GM13976 (cell line): ENCODE measurements at places on chromosomes 4 and X.

- no peak for DNase-seq
Observed at GRCh38 chrX:123361371-123361770, 177.3 kb downstream of the GRIA3 start.

GRCh38 chr4:122997463-122998101 lies 75.2 kb upstream of the NUDT6 start:
- no peak for DNase-seq

GRCh38 chr4:169024762-169025161 lies 14.7 kb upstream of the CBR4 start:
- peak; percentile 65 for DNase-seq

GRCh38 chrX:104411800-104412199 lies 154.2 kb upstream of the IL1RAPL2 start:
- DNase-seq: no peak

- no peak for DNase-seq
Observed at GRCh38 chr4:62601737-62602136, 1401.6 kb downstream of the ADGRL3 start.

DNA sequence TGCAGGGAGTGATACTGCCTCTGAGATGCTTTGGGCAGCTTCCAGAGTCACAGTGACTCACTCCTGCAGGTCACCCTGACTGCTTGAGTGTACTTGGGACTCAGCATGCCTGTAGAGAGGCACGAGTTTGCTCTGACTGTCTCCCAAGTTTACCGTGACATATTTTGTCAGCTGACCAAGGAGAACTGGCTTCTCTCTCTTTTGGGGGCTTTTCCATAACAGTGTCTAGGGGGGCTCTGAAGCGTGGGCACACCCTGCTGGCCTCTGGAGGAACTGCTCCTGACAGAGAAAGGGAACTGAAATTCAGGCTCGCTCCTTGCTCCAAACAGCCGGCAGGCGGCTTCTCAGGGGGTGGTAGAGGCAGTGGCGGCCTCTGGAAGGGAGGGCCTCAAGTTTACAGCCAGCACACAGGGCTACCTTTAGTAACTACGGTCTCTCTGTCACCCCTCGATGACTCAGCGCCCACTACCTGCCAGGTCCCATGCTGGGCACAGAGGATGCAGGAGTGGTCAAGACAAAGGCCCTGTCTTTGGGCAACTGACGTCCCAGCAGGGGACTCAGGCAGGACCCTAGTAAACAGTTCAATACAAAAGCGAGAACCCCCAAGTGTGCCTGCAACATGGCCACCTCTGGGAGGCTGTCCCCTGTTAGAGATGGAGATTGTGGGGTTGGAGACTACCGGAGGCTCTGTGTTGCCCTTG lies 17.8 kb downstream of the ZNF185 start:
- DNase-seq: peak; percentile 81
